Adipocyte (in vitro differentiated cells): ENCODE measurements at places on chromosomes 3 and 15.

DNA sequence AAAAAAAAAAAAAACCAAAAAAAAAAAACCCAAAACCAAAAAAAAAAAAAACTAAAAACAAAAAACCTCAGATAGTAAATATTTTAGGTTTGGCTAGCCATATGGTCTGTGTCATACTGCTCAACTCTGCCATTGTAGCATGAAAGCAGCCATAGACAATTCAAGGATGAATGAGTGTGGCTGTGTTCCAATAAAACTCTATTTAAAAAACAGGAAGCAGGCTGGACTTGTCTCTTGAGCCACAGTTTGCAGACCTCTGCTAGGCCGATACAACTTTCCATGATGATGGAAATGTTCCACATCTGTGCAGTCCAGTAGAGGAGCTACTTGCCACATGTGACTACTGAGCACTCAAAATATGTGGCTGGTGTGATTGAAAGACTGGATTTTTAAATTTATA lies 11.1 kb downstream of the EFCAB12 start:
- peak; percentile 43 for DNase-seq

DNA sequence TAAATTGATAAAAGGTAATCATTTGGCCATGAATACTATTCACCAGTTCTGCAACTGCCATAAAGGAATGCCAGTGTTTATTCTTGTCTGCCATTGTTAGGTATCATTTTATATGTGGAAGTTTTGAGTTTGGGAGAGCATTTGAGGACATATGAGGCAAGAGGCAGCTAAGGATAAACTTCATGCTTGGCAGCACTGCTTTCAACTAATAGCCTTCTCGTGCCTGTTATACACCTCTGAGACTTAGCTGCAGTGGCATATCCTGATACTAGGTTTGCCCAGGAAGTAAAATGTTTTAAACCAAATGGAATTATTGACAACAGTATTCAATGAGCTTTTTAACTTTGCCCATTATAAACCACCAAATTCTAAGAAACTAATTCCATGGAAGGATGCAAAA lies 126.0 kb upstream of the DPH6 start:
- no peak for DNase-seq

GRCh38 chr3:50525987-50526386 lies 22.6 kb upstream of the CACNA2D2 start:
- peak; percentile 48 for DNase-seq

GRCh38 chr15:59345326-59345725 lies 27.3 kb downstream of the MYO1E start:
- DNase-seq, result no peak

DNA sequence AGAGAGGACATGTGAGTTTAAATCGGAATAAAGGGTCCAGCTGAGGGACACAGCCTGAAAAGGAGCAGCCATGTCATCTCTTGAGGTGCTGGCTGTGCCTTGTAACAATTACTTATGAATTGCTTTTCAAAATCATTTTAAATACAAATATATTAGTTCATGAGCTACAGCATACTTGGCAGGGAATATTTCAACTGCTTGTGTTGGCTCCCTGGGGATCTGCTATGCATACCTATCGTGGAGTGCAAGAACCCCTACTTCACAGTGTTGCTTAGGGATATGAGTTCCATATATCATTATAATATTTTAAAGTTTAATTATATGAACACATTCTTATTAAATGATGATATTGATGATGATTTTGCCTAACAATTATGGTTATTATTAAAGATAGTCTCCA lies 19.1 kb upstream of the P2RY14 start:
- DNase-seq, result no peak

DNA sequence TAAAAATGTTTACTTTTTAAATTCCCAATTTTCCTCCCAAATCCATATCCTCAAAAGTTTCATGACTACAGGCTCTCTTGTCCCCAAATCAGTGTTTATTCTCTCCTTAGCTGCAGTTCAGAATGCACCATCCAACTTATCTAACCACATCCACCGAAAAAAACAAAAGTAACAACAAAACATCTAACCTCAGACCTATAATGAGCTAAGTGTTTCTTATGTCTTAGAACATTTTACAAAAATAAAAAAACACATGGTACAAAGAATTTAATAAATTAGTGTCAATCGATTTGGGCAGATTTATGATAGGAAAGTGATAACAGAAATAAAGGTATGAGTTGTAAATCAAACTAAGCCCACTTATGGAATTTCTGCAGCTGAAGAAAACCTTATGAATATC lies 13.6 kb downstream of the SATB1 start:
- DNase-seq, result no peak

GRCh38 chr3:41365973-41366372 lies 166.7 kb downstream of the CTNNB1 start:
- no peak for DNase-seq

GRCh38 chr3:136862617-136863322 lies 762 bp downstream of the NCK1 start:
- peak; percentile 81 for DNase-seq

DNA sequence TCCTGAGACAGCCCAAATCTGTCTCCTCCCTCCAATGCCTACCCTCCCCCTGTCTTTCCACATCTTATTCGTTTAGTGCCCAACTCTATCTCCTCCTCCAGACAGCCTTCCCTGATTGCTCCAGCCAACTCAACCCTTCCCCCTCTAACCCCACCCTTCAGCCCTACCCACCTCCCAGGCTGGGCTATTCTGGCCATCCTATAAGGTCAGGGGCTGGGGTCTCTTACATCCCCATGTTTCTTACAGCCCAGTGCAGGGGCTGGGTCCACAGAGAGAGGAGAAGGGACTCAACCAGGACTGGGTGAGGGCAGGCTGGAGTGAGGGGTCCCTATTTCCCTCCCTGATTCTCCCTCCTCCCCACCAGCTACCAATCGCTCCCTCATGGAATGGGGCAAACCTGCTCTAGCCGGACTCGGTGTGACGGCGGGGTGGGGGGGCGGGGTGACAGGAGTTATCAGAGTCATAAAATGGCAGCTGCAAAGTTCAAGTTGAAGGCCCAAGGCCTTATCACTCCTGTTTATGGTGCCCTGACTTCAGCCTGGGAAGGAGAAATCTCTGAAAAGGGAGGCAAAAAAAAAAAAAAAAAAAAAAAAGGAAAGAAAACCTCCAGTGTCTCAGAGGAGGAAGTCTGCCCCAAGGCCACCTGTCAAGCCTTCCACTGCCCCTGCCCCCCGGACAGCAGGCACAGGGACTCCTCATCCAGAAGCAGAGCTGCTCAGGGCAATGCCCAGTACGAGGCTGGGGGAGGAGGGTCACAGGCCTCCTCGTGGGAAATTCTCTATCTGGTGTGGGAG lies 2.1 kb downstream of the VIPR1 start:
- no peak for DNase-seq

- DNase-seq, result no peak
Observed at GRCh38 chr3:82410366-82410765, 648.9 kb upstream of the GBE1 start.

DNA sequence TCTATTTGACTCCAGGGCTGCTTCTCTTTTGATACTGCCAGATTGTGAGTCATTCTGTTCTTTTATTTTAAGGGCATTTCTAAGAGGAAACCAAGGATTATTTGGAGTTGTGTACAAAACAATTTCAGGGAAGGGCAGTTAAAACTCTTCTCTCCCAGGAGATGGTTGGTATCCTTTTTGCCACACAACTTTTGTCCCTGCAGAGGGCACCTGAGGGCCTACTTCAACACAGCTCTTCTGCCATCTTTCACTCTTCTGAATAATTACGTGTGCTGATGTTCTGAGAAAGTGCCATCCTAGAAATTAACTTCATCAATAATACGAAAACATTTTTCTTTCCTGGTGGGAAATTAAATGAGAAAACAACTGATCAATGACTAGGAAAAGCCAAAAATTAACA lies 75.7 kb upstream of the GADL1 start:
- DNase-seq, result peak; percentile 12
